ENCODE measurements at places on chromosomes 4 and X. TPM values are rescaled to one million over a fixed set of nuclear protein-coding genes. Genes with fewer than 3 reads are reported as not detected.

DNA sequence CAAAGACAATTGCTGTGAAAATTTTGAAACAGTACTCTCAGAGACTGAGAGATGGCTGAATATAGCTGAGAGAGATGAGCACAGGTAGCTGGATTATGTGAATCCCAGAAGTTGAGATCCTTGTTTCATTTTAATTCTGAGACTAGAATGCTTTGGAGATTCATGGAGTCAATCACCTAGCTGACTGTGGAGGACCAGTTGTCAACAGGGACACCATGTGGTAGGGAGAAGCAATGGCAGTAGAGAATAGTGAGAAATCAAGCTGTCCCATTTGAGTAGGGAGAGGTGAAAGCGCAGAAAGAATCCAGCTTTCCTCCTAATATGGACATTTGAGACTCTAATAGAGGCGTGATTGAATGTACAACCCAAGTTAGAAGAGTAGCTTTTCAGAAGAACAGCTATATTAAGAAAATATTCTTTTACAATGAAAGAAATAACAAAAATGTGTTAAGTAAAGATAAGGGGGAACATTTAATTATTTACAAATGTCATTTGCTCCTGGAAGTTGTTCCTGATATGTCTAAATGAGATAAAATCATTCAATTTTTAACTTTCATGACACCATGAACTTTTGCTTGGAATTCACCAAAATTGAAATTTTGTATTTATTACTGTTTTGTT, 30.3 kb upstream of the GLRB start:
- DNase-seq, result no peak

DNA sequence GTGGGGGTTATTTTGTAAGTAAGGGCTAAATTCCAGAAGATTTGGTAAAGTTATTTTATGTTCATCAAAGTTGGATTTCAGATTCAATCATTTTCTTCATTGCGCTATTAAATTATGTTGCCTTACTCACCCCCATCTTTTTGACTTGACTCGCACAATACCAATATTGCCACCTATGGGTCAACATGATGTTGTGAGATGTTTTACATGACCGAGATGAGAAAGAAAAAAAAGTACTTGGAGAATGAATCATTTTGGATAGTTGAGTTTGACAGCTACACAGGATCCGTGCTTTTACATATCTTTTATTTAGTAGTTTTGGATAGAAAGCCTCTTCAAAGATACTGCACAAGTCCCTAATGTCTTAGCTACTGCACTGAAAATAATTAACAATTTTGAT, 224.2 kb upstream of the EMCN start:
- no peak for DNase-seq

DNA sequence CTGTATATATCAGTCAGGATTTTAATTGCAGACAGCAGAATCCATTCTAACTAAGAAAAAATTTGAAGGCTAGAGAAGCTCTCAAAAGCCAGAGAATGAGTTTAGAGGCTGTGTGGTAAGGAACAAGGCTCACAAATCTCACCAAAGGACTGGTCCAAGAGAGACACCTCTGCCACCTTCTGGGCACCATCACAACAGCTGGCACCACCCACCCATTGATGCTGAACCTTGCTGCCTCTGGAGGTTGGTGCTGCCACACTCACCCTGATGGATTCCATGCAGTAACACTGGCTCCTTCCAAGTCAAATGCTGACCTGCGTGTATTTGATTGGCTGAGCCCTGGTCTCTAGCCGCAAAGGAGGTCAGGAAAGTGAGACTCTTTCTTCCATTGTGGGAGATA, 100.8 kb downstream of the BEND2 start:
- DNase-seq, result no peak

- peak; percentile 69 for DNase-seq
Observed at GRCh38 chr4:16226816-16227461, 668 bp upstream of the TAPT1 start.

DNA sequence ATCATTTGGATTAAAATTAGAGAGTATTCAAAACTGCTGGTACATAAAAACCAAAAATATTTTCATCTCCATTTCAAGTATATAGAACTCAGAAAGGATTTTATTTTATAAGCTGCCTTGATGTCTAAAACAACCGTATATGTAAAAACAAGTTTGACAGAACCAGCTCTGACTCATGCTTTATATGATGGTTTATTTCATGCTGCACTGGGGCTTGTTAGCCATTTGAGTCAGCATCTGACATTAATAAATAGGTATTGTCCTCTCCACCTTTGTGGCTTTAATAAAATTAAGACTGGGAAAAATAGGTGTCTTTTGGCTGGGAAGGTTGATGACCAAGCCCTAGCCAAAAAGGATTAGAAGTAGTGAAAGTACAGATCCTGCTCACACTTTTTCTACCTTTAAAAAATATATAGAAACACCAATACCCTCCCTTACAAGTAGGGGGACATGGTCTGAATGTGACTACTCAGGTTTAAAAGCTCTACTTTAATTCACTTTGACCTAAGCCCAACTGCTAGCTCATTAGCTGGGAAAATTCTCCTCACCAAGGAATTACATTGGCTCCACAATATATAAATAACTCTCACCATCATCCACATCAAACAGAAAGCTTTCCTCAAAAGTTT, 228.1 kb downstream of the ADAMTS3 start:
- no peak for DNase-seq

MGST2 gene
- 41.3 TPM for total RNA-seq

UGT2A3 gene
- total RNA-seq, result not detected

WDR44 gene
- 21.2 TPM for total RNA-seq

NIPAL1 gene
- total RNA-seq, result 0.81 TPM

DCAF4L1 gene
- 0.48 TPM for total RNA-seq

Data from aorta (tissue), 5 donors.